ENCODE measurements at places on chromosomes 1 and 21. TPM values are rescaled to one million over a fixed set of nuclear protein-coding genes. Genes with fewer than 3 reads are reported as not detected.

DNA sequence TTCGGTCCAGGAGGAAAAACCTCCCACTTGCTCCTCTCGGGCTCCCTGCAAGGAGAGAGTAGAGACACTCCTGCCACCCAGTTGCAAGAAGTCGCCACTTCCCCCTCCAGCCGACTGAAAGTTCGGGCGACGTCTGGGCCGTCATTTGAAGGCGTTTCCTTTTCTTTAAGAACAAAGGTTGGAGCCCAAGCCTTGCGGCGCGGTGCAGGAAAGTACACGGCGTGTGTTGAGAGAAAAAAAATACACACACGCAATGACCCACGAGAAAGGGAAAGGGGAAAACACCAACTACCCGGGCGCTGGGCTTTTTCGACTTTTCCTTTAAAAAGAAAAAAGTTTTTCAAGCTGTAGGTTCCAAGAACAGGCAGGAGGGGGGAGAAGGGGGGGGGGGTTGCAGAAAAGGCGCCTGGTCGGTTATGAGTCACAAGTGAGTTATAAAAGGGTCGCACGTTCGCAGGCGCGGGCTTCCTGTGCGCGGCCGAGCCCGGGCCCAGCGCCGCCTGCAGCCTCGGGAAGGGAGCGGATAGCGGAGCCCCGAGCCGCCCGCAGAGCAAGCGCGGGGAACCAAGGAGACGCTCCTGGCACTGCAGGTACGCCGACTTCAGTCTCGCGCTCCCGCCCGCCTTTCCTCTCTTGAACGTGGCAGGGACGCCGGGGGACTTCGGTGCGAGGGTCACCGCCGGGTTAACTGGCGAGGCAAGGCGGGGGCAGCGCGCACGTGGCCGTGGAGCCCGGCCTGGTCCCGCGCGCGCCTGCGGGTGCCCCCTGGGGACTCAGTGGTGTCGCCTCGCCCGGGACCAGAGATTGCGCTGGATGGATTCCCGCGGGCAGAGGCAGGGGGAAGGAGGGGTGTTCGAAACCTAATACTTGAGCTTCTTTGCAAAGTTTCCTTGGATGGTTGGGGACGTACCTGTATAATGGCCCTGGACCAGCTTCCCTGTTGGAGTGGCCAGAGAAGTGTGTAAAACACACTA is 45.3 kb downstream of the MRPL39 start:
- no peak for DNase-seq

- no peak for DNase-seq
Observed at GRCh38 chr1:226302731-226303130, 6.2 kb downstream of the LIN9 start.

DNA sequence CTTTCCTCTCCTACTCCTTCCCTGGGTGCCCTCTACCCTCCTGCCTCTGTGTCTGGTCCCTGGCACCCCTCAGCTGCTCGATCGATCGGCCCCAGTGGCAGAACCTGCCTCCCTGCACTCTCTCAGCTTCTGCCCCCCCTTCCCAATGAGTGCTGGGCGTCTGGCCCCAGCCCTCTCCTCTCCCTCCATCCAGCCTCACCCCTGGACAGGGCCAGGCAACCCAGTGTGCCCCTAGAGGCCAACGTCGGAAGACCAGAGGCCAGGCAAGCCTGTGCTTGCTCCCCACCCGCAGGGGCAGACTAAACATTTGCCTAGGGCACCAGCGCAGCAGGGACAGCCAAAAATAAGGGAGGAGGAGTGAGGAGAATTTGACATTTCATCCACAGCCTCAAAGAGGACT is 43.5 kb downstream of the LGR6 start:
- DNase-seq, result no peak

DNA sequence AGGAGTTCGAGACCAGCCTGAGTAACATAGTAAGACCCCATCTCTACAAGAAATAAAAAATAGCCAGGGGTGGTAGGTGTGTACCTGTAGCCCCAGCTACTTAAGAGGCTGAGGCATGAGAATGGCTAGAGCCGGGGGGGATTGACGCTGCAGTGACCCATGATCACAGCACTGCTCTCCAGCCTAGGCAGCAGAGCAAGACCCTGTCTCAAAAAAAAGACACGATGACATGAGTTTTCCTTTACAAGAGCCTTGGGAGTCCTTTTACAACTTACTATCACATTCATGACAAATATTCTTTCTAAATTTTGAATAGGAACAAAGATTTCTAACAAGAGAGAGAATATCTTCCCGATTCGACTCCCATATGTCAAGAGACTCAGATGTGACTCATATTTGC is 3.3 kb upstream of the BRWD1 start:
- no peak for DNase-seq

DNA sequence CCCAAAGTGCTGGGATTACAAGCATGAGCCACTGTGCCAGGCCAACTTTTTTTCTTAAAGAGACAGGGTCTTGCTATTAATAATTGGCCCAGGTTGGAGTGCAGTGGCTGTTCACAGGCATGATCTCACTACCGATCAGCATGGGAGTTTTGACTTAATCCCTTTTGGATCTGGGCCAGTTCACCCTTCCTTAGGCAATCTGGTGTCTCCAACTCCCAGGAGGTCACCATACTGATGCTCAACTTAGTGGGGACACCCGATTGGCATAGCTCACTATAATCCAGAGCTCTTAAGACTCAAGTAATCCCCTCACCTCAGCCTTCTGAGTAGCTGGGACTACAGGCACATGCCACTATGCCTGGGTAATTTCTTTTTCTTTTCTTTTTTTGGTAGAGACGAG is 64.2 kb upstream of the SCYL3 start:
- no peak for DNase-seq

GRCh38 chr1:56550138-56550858 is 29.1 kb downstream of the PLPP3 start:
- no peak for DNase-seq

DNA sequence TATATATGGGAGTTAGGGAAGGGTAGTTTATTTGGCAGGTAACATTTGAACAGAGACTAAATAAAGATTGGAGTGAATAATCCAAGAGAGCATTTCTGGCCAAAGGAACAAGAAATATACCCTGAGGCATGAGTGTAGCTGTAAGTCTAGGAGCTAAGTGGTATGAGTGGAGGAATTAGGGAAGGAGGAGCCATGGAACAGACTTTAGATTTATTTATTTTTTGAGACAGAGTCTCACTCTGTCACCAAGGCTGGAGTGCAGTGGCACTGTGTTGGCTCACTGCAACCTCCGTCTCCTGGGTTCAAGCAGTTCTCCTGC is 18.4 kb downstream of the CAPZA1 start:
- no peak for DNase-seq

- peak; percentile 69 for DNase-seq
Observed at GRCh38 chr1:207823880-207824566, 72.2 kb downstream of the CD46 start.

DNA sequence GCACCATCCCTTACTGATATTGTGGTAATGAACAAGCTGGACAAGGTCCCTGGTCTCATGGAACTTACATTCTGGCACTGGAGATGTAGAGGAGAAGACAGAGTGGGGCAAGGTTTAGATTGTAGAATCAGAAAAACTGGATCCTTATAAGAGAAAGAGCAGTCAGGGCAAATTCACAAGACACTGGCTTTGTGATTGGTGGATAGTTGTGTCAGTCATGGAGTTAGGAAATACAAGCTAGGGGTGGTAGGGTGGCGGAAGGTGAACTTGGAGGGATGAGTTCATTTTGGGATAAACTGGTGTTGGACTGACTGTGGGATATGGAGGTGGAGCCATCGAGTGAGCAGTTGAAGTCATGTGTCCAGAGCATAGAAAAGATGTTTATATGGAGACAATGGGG is 3.7 kb upstream of the TLR5 start:
- DNase-seq, result no peak

- DNase-seq, result no peak
Observed at GRCh38 chr1:208233546-208233945, 10.6 kb downstream of the PLXNA2 start.

DNA sequence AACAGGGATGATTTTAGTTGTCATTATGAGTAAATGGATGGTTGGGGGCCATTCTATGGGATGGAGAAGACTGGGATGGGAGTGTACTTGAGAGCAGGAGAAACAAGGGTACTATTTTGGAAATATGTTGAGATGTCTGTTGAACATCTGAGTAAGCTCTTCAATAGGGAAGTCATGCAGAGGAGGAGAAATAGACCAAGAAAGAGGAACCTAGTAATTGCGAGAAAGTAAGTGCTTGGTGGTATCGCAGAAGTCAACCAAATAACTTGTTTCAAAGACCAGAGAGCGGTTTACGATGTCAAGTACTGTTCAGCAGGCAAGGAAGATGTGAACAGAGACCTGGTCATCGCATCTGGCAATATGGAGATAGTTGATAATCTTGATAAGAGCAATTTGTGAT is 22.4 kb upstream of the CHRM3 start:
- DNase-seq, result no peak

DNA sequence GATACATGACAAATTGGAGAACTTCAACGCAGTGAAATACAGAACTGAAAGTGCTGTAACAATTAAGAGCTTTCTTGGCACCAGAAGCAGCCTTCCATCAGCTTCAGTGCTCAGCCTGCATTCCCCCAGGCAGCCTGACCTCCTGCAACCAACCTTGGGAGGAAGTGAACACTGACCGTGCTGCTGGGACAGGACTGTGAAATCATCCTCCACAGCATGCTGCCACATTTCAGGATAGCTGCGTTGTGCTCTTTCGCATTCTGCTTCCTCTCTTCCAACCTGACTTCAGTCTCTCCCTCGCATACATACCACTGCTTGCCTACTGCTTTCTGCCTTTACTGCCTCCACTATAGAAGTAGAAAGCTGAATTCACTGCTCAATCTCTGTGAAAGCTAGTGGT is 388.6 kb downstream of the RWDD3 start:
- DNase-seq, result no peak

DNA sequence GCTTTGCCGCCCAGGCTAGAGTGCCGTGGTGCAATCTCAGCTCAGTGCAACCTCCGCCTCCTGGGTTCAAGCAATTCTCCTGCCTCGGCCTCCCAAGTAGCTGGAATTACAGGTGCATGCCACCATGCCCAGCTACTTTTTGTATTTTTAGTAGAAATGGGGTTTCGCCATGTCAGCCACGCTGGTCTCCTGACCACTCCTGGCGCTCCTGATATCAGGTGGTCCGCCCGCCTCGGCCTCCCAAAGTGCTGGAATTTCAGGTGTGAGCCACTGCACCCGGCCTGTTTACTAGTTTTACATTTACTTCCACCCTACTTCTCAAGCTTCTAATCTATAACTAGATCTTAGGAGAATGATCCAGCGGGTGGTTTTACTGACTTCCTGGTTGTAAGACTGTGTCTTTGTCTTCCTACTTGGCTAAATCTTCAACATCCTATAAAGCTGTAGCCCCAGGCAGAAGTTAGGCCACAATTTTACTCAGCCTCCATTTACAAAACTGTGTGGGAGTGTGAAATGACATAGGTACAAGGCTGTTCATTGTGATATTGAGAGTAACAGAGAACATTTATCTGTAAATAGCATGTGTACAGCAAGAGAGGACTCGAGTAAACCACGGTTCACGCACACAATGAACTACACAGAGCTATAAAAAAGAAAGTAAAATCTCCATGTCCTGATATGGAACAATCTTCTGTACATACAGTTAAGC is 9.6 kb upstream of the POU2F1 start:
- DNase-seq, result no peak

GRCh38 chr21:16176570-16176969 is 446.8 kb downstream of the USP25 start:
- DNase-seq, result no peak

DNA sequence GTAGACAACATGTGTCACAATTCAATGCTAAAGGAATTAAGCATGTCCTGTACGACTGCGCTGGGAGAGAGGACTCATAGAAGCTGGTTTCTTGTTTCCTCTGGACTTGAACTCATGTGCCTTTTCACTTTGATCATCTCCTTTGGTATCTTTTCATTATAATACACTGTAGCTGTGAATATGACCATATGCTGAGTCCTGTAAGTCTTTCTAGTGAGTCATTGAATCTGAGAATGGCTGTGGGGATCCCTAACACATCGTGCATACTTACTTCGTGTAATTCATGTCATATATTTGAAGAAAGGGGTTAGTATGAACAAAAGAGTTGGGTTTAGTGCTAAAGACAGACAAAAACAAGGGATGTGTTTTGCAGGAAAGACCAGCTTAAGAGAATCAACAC is 148.1 kb upstream of the RUNX1 start:
- no peak for DNase-seq

GRCh38 chr1:28282426-28283407 is 23.4 kb downstream of the SESN2 start:
- no peak for DNase-seq

- no peak for DNase-seq
Observed at GRCh38 chr1:28548318-28548717, 4.6 kb upstream of the TRNAU1AP start.

DNA sequence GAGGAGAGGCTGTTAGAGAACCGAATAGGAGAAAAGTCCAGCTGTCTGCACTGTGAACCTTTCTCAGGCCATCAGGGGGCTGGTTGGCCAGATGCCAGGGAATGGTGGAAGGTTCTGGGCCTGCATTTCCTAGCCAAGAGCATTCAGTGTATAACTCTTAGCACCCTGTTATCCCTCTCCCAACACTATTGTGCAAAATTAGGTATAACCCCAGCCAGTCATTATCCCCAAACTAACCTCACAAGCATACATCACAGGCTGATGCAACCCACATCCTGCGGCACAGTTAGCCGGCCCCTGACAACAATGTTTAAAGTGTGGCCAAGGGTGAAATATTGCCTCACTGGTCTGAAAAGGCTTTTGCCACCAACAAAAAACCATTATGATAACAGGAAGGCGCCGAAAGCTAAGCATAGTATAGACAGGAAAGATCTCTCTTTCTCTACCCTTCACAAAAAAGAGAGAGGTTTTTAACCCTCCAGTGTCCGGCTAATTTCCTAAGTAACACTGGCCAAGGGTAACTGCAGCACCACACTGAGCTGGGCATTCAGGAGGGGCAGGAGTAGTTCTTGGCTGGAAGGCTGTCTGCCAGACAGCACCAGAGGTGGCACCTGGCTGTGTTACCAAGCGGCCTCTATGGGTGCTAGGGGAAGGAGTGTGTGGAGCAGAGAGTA is 77.3 kb upstream of the BCAR3 start:
- DNase-seq, result no peak

GRCh38 chr1:190455631-190456030 is 22.0 kb downstream of the BRINP3 start:
- DNase-seq, result no peak

DNA sequence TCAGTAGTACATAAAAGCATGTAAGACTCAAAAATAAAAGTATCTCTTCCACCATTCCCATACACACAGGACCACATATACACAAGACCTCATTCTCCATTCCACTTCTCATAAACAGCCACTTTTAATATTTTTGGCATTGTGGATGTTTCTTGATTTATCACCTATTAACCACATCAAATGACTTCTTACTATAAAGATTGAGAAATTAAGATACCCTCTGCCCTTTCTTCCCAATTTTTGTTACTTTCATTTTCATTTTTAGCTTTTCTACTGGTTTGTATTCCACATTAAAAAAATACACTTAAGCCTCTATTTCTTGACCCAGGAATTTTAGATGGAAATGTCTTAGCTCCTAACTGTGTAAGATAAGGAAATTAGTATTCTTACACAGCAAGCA is 22.8 kb downstream of the AKT3 start:
- no peak for DNase-seq

The PTPN7 gene
- 6.1 TPM for total RNA-seq

The TBX15 gene
- total RNA-seq, result 1.5 TPM

The ARTN gene
- total RNA-seq, result 3.8 TPM

The FOXE3 gene
- 0.28 TPM for total RNA-seq

The INKA2 gene
- total RNA-seq, result 3.8 TPM

The IVL gene
- total RNA-seq, result not detected

The CACNA1S gene
- total RNA-seq, result not detected

The ADAMTS4 gene
- 15.0 TPM for total RNA-seq

Measured in thoracic aorta (tissue), 2 donors.